Endothelial cell of umbilical vein (primary cell): ENCODE measurements at places on chromosomes 6 and 20.

DNA sequence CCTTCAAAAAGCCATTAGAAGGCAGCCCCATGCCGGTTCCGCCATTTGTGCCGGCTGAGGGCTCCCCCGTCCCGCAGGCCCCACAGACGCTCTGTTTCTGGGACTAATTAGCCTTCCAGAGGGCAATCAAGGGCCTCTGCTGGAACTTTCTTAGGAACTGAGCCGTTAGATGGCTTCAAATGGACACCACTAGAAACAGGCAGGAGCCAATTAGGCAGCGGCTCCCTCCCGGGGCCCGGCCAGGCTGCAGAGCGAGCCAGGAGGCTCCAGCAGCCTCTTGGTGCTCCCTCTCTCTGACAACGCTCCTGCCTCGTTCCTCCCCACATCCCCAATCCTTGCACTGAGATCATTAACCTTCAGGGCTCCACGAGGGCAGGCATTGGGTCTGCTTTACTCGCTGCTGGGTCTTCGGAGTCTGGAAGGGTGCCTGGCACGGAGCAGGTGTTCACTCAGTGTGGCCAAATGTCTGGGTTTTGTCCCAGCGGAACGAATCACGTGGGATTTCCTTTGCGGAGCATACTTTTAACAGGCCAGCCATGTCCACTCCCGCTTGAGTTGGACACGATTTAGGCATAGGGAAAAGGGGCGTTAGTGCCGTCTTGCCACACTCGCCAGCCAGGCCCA lies 98.3 kb downstream of the TMEM242 start:
- DNase-seq = no peak

DNA sequence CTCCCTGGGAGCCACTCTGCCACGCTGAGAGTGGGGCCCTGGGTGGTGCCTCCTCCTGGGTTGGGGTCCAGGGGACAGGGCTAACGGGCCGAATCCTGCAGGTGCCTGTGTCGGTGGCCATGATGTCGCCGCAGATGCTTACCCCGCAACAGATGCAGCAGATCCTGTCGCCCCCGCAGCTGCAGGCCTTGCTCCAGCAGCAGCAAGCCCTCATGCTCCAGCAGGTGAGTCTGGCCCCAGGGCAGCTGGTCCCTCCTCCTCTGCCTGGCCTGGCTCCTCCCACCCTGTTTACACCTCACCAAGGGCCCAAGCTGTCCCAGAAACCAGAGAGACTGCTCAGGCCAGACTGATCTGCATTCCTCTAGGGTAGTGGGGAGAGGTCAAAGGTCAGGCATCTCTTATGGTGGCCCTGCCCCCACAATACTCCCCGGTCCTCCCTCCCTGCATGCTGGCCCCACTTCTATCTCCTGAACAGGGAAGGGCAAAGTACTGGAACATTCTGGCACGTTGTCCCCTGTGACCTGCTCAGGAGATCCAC lies 38.6 kb downstream of the FOXP4 start:
- no peak for DNase-seq

- no peak for DNase-seq
These were observed 179.4 kb downstream of the ERMARD start for GRCh38 chr6:169930799-169931198.

GRCh38 chr6:3960754-3961361 lies 111.7 kb downstream of the FAM50B start:
- no peak for DNase-seq

- no peak for DNase-seq
These were observed 606.9 kb downstream of the CDH26 start for GRCh38 chr20:60565083-60565482.

- DNase-seq = peak; percentile 80
These were observed 704.2 kb upstream of the CITED2 start for GRCh38 chr6:140078561-140079125.

GRCh38 chr6:156816505-156816904 lies 39.3 kb downstream of the ARID1B start:
- DNase-seq = peak; percentile 16

- no peak for DNase-seq
These were observed 76.8 kb downstream of the NCOA7 start for GRCh38 chr6:125867483-125867942.

DNA sequence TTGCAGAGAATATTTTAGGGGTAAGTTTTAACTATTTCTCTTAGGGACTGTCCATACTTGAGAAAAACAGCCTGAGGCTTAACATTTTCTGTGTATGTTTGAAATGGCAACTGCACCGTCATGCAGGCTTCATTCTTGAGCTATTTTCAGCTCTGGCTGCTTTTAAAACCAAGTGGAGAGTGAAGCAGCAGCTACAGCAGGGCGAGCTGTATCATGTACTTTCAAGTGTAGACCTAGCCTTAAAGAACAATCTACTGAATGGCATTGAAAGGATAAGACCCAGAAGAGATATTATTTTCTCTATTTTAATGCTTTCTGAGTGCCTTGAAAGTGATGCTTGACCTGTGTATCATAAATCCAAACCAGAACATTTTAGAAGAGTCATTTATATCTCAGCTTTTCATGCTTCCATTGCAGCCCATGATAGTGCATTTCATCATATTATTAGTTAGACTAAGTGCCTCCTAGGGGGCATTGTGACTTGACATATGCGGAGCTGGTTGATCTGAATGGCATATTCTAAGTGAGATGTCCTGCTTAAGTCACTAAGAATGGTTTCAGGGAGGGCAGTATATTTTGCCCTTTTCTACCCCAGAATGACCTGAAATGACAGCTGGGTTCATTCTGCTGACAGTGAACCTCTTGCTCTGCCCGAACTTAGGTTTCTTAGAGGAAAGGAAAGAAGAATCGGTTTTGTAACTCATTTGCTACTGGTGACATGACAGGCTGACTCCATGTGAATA lies 85.3 kb downstream of the NKAIN2 start:
- DNase-seq = no peak

GRCh38 chr6:33768644-33769120 lies 20.2 kb downstream of the LEMD2 start:
- DNase-seq = peak; percentile 82

- DNase-seq = no peak
These were observed 200.5 kb downstream of the MYLK4 start for GRCh38 chr6:2550247-2550646.

DNA sequence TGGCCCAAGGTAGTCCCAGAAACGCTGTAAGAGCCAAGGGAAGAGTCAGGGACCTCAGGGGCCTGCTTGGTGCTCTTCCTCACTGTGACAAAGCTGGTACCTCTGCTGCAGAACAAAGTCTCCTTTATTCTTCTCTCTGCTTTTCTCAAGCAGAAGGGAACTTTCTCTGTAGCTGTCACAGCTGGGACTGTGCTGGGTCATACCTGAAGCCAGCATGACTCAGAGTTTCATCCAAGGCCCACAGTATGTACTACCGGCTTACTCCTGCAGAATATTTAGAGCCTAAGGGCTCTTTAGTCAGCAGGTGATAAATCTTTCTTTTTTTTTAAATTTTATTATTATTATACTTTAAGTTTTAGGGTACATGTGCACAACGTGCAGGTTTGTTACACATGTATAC lies 183.2 kb downstream of the TINAG start:
- no peak for DNase-seq

DNA sequence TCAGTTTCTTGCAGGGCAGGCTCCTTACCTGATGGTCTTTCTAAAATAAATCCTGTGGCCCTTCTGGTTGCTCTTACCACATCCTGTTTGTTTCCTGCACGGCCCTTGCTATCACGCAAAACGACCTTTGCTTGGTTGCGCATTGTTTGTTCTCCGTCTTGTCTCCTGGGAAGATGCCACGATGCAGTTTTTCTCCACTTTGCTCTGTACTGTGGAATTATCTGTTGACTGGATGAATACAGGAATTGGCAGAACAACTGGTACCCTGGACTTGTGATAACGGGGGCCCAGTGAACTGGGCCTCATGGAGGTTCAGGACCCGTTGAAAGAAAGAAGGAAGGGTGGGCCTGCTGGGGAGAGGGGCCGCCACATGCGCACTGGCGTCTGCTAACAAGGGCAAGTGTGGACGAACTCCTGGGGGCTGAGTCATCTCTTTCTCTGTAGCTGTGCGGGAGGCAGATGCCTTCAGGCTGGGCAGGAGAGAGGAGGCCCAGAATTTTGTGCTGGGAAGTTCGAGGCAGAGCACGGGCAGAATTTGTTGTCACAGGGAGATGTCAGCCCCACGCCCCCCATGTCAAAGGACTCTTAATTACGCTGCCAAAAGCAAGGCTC lies 139.9 kb downstream of the BMP7 start:
- no peak for DNase-seq

- no peak for DNase-seq
These were observed 24.4 kb downstream of the HCRTR2 start for GRCh38 chr6:55198715-55199114.

DNA sequence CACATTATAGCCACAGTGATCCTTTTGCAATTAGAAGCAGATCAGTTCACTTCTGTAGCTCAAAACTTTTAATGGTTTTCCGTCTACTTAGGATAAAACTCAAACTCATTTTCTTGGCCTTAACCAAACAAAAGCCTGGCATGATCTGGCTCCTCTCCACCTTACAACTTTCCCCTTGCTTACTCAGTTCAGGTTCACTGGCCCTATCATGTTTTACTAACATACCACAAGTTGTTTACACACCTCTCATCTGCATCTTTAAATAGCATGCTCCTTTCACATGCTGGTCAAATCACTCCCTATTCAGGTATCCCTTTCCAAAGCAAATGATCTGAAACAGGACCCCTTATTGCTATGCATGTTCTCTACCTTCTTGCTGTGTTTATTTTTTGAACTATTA lies 191.4 kb upstream of the FAM83B start:
- no peak for DNase-seq

DNA sequence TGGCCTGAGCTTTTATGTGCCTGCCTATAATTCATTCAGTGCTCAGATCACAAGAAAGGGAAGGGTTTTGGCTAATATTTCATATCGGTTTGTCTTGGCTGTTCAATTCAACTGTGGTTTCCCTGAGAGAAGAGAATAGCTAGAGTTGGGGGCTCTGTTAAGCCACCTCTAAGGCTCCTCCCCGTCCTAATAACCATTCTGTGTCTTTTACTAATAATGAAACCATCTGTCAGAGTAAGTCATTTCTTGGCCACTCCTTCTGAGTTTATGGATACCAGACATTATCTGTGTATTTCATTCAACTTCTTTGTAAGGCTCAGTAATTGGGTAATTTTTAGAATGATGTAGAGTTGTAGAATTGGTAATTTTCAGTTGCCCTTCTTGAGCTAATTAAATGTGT lies 5.2 kb downstream of the STX11 start:
- DNase-seq = no peak

GRCh38 chr6:37357288-37357687 lies 3.5 kb downstream of the RNF8 start:
- DNase-seq = peak; percentile 60

- peak; percentile 96 for DNase-seq
These were observed at the start of gene HLA-DMA for GRCh38 chr6:32952817-32953739. Gene HLA-DMA, minus strand, starts transcription at chr6:32953097. Its CDS starts 61 bp downstream, at chr6:32953036.

DNA sequence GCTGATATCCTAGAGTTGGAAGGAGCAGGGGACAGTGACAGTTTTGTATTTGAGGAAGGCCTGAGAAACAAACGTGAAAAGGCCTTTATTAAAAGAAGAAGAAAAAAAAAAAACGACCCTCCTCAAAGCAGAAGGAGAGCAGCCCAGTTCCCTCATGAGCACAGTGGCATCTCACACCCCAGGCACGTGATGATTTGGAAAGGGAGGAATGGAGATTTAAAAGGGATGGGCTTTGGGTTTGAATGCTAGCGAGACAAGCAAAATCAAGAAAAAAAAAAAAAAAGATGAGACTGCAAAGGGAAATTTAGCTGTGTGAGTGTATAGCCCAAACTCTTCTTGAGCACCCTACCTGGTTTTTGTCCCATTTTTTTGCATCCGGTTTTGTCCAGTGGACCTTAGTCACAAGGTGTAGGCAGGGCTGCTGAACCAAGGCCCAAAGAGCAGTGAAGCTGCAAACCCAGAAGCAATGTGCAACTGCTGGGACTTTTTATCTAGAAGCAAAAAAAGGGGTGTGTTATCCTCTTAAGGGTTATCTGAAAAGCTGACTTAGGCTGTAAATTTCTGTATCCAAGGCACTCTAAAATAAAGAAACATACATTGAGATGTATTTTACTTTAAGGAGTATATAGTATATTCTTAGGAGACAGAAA lies 54.5 kb upstream of the RREB1 start:
- no peak for DNase-seq

DNA sequence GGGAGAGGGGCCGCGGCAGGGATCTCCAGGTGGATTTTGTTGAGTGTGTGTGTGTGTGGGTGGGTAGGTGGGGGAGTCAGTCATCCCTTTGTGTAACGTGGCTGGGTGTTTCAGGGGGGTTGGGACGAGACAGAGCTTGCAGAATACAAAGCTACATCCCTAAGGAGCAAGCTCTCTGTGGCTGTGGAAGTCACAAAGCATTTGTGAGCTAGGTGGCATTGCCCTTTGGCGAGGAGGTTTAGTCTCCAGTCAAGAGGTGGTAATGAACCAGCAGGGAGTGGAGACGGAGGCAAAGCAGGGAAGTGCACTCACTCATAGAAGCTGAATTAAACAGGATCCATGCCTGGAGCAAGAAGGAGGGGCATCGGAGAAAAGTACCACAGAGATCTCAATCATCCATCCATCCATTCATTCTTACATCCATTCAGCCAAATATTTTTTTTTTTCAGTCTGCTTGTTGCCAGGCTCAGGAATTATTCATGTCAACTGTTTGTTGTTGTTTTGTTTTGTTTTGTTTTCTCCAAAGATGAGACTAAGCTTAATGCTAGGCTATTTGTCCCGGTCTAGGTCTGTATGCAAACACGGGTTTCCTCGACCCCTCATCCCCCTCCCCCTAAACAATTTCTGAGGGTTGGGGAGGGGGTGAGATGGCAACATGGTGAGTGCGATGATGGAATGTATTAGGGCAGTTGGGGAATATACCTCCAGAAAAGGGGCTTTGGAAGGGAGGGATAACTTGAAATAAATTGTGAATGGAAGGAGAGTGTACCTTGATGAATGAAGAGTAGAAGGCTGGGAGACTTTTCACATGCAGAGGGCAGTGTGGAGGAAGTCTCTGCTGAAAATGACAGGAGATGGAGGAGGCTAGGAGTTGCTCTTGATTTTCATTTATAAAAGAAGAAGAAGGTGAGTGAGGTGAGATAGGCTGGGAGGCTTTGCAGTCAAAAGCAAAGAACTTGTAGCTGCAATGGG lies 1.0 kb downstream of the HCRTR2 start:
- no peak for DNase-seq

GRCh38 chr6:154615483-154616025 lies 105.1 kb upstream of the CNKSR3 start:
- DNase-seq = peak; percentile 27

GRCh38 chr20:23782366-23782983 lies 31.7 kb upstream of the CST1 start:
- DNase-seq = peak; percentile 29

GRCh38 chr6:12621754-12622153 lies 94.8 kb upstream of the PHACTR1 start:
- DNase-seq = no peak

DNA sequence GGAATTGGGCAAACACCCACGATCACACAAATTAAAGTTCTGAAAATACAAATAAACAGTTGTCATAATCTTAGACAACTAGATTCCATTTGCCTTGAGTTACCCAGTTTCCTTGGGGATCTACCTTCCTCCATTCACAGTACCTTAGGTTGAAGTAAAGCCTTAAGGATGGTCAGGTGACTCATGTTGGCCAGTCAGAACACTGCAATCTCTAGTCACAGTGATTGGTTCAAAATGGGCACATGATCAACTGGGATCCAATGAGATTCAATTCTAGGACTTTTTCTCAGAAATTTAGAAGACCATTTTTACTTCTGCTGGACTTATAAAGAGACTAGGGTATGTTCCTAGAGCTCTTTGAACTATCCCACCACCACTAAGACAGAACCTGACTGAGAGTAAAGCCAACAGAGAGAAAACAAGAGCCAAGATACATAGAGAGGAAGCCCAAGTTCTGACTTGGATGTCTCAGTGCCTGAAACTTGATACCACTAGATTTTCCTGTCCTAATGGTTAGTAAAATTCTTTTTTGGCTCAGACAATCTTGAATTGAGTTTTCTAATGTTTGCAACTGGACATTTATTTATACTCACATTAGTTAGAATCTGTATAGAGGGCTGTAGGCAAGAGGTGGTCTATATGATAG lies 8.6 kb upstream of the CLIC5 start:
- no peak for DNase-seq
